Nephron progenitor cell (in vitro differentiated cells): ENCODE measurements at places on chromosomes 7 and 10.

- DNase-seq: no peak
Measured at GRCh38 chr7:159107161-159107892, 37.3 kb downstream of the VIPR2 start.

GRCh38 chr10:14667781-14668180, 106.9 kb downstream of the FAM107B start:
- no peak for DNase-seq

DNA sequence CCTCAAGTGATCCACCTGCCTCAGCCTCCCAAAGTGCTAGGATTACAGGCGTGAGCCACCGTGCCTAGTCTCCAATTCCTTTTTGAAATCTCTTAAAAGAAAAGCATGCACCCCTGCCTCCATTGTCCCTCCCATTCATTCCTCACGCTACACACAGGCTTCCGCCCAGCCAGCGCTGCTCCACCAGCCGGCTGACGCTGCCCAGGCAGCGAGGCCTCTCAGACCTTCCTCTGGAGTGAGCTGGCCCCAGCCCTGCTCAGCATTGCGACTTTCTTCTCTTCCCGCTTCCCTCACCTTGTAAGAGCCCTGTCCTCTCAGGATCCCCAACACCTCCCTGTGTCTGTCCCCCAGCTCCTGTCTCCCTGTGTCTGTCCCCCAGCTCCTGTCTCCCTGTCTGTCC, 23.6 kb downstream of the RGS10 start:
- no peak for DNase-seq

DNA sequence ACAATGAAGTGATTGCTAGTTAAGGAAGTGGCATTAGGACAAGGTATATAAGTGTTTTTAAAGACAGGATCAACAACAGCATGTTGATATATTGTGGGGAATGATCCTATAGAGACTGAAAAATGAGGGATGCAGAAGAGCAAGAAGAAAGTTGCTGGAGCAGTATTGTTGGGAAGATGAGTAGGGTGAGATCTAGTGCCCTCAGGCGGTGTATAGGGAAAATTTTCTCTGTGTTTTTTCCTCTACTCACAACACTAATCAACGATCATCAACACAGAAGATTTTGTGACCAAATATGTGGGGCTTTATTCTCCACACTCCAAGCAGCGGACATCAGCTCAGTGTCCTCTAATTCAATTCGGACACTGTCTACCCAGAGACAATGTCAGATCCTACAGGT, 9.6 kb upstream of the PTTG1IP2 start:
- no peak for DNase-seq

- DNase-seq: no peak
Measured at GRCh38 chr10:43225787-43226153, 41.1 kb downstream of the RASGEF1A start.

- DNase-seq: peak; percentile 72
Measured at GRCh38 chr10:131452926-131453720, 141.6 kb upstream of the TCERG1L start.

DNA sequence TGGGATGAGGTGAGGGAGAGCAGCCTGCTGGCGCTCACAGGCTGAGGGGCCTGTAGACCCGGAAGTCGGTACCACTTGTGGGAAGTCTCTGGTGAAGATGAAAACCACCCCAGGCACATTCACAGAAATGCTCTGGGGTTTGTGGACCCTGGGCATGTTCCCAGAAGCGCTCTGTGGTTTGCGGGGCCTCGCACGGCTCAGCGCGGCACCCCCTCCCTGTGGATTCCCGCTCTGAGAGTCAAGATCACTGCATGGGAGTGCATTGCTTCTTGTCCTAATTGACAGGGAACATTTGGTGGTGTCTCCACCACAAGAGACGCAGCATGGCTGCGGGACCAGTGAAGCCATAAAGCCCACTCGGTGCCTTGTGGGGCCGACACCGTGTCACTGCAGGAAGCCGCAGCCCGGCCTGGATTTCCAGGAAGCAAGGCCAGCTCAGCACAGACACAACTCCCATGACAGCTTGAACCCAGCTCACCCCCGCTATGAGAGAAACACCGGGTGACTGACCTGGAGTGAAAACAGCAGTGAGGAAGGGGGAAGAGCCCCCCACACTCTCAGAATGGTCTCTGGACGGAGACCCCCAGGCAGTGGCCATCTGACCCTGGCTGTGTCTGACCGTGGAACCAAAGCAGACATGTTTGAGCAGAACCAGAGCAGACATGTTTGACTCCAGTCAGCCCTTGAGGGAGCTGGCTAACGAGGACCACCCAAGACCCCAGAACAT, 157.2 kb downstream of the PTPRN2 start:
- DNase-seq: no peak

DNA sequence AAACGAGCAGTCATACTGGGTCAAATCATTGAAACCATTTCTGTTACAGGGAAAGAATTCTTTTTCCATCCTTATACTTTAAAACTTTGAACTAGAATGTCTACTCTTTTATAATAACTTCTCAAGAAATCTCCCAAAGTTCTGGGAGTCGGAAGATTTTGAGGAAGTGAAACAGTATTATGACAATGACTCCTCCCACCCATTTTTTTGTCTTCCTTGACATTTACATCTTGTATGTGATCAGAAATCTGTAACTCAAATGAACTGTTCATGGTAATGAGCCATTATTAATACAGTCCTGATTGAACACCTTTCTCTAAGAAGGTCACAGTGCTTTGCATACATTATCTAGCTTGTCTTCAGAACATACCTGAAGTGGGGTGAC, 227.4 kb downstream of the CELF2 start:
- DNase-seq: no peak

DNA sequence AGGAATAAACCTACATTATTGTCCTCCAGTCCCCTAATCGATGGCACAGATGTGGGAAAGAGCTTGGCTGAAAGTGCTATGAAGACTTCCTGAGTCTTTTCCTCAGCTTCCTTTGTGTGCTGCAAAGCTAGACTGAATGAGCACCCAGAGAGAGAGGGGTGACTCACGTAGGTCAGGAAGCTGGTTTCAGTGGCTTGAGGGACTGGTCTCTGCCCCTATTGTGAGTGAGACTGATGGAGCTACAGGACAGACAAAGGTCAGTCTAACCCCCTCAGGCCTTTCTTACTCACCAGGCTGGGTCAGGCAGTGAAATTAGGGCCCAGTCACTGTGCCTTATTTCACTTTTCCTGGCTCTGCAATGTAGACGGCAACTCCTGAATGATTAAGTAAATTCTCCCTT, 171.1 kb upstream of the GRB10 start:
- DNase-seq: no peak

- DNase-seq: no peak
Measured at GRCh38 chr7:48052748-48053147, 17.4 kb downstream of the C7orf57 start.

DNA sequence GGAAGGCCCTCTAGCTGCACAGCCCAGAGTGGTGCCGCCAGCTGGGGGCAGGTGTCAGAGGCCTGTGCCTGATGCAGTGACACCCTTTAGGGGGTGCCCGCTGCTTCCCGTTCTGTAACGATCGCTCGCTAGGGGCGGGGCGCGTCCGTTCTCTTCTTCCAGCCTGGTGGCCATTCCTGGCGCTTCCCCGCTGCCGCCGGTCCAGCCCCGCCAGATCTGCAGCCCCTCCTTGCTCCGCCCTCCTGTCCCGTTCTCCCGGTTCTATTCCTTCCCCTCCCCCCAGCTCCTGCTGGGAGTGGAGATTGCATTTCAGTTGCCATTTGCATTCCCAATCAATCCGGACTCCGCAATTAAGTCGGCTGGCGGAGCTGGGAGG, 39.2 kb downstream of the AGAP3 start:
- peak; percentile 76 for DNase-seq

GRCh38 chr7:105677410-105677730, 96.1 kb upstream of the EFCAB10 start:
- no peak for DNase-seq

DNA sequence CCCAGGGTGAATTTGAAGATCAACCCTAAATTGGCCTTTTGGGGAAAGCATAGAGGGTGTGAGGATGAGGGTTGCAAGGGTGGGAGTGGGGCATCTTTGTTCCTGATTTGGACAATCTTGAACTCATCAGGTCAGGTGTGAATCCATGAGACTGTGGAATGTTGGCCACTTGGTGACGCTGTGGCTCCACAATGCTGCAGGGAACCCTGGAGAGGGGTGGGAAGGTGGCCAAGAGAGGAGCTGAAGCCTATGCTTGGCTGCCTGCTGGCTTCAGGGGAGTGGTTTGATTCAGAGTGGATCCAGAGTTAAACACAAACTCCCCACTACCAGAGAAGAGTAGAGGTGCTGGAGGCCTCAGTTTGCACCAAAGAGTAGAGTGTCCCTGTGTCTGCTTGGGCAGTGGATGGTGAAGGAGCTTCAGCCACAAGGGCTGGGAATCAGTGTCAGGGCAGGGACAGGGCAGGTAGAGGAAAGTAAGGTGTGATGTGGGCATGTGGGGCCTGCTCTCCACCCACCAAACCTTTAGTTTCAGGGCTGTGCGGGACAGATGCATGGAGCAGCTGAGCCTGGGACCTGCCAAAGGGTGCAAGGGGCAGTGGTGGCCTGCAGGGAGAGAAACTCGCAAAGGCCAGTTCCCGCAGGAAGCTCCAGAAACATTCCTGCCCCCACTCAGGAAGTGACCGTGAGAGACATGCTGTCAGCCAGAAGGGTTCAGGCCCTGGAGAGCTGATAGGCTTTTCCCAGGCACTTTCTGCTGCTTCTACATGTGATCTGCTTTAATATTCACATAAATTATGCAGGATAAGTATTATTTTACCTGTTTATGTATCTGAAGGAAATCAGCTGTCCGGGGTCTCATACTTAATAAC, 81.0 kb upstream of the PRSS58 start:
- DNase-seq: peak; percentile 66

DNA sequence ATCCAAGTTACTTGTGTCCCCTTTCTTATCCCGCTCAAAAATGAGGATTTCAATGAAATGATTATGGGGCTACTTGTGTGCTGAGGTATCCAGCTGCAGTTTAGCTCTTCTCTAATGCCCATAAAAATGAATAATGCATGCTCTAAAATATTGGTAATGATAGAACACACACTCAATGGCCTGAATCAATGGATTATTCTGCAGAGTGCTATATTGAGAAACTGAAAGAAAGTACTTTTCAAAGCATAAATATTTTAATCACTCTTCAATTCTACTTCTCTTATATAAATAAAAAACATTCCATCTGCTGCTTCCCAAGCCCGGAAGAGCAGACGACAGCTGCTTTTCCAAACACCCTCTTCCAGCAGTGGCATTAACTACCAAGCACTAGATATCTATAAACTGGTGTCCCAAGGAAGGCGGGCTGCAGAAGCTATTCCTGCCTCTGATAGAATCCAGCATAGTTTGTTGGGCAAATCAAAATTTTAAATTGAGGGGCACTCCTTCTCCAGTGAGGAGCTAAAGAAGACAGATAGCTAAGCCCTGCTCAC, 284.9 kb upstream of the AOAH start:
- DNase-seq: no peak

DNA sequence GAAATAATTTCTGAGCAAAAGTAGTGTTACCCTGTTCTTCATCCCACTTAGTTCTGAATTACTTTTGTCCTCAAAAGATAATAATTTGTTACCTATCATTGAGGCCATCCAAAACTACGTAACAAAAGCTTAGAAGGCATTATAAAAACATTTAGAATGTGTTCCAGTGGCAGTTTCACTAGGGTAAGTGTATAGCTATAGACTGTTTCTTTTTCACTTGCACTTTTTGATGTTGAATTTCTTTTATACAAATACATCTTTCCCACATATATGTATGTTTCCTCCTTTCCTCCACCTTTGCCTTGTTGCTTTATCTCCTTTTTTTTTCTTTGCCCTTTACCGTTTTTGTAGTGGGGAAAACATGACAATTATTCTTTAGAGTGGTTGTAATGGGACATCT, 33.5 kb downstream of the CAPZA2 start:
- DNase-seq: no peak

GRCh38 chr7:118629898-118630438, 405.5 kb downstream of the ANKRD7 start:
- no peak for DNase-seq

- DNase-seq: no peak
Measured at GRCh38 chr10:27716521-27716920, 29.1 kb downstream of the MKX start.
